ENCODE measurements at places on chromosomes 2 and 18. TPM values are rescaled to one million over a fixed set of nuclear protein-coding genes. Genes with fewer than 3 reads are reported as not detected.

ACMSD gene
- total RNA-seq, result not detected

STPG4 gene
- not detected for total RNA-seq

NEU2 gene
- total RNA-seq, result 0.41 TPM

ODC1 gene
- total RNA-seq, result 75.2 TPM

- no peaks in the 10 kb centered on the region for H3K36me3 ChIP-seq
- H3K4me3 ChIP-seq, result no peak overlapping the region
- no peak for DNase-seq
Observed at GRCh38 chr2:146388757-146389156, 1456.1 kb upstream of the ACVR2A start.

DNA sequence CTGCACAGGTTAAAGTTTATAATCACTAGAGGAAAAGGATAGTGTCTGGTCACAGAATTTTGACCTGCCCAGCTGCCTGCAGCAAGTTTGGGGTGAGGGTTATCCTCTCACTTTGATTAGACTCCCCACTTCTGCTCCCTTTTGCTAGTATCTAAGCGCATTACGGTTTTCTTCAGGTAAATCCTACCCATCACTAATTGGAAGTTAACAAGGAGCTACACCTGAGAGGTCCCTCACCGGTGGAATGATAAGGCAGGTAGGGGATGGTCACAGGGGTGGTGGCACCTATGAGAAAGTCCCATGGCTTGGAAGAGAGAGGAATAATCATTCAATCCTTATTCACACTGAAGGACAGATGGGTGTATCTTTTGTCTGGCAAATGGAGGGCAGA lies 7.6 kb downstream of the BCL2 start:
- H3K4me3 ChIP-seq, result no peak overlapping the region
- H3K4me1 ChIP-seq, result peaks cover 12% of the 10 kb centered on the region
- no peaks in the 10 kb centered on the region for H3K27me3 ChIP-seq
